ENCODE measurements at places on chromosomes 4 and X. TPM values are rescaled to one million over a fixed set of nuclear protein-coding genes. Genes with fewer than 3 reads are reported as not detected.

The TSPAN7 gene
- not detected for total RNA-seq

The UCP1 gene
- total RNA-seq: not detected

The TCP11X2 gene
- not detected for total RNA-seq

The MXRA5 gene
- 6.0 TPM for total RNA-seq

The LRIT3 gene
- not detected for total RNA-seq

The NEUROG2 gene
- not detected for total RNA-seq

The GPR50 gene
- not detected for total RNA-seq

The NUDT11 gene
- 3.3 TPM for total RNA-seq

The UGT2B17 gene
- not detected for total RNA-seq

The TIGD4 gene
- 0.87 TPM for total RNA-seq

The MSL3 gene
- 28.3 TPM for total RNA-seq

The SLC4A4 gene
- 12.0 TPM for total RNA-seq

The CT45A1 gene
- not detected for total RNA-seq

The IGBP1 gene
- 121 TPM for total RNA-seq

The SOWAHD gene
- 0.99 TPM for total RNA-seq

The MAGEE1 gene
- total RNA-seq: 3.3 TPM

The CCKAR gene
- 0.05 TPM for total RNA-seq

The BEX1 gene
- 0.20 TPM for total RNA-seq

The CXCL6 gene
- total RNA-seq: 139 TPM

The MMRN1 gene
- total RNA-seq: 1.6 TPM

The NSG1 gene
- 0.69 TPM for total RNA-seq

The SSX2B gene
- not detected for total RNA-seq

The NSUN7 gene
- 2.1 TPM for total RNA-seq

The GRIA3 gene
- under 0.01 TPM for total RNA-seq

The NDNF gene
- not detected for total RNA-seq

The PWWP3B gene
- total RNA-seq: 1.5 TPM

The RS1 gene
- total RNA-seq: 0.17 TPM

The FAM156A gene
- total RNA-seq: 3.5 TPM

The HSFX1 gene
- total RNA-seq: 2.2 TPM

The CT47A7 gene
- total RNA-seq: not detected

All from renal cortical epithelial cell (primary cell).